H54 (cell line): ENCODE measurements at places on chromosomes 7 and 10.
A peak's percentile ranks its signal among the peaks of the same experiment; 100 is the strongest.

GRCh38 chr10:86312701-86313270 lies 53.8 kb downstream of the GRID1 start:
- no peak for DNase-seq

DNA sequence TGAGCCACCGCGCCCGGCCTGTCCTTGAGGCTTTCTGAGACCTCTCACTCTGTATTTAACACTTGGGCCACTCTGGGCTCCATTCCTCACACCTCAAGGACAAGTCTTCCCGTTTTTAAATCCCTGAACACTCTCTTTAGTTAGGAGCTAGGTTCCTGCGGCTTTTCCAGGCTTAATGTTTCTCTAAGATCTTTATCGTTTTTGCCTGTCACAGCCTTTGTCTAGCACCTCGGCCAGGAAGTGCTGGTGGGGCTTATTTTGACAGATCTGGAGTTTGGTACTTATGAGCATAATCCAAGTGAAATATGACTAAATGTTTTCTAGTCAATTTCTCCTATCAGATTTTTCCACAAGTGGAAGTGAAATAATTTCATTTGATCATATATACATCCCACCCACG lies 186.6 kb downstream of the DPY19L1 start:
- DNase-seq, result no peak

- DNase-seq, result no peak
Measured at GRCh38 chr7:127154958-127155357, 97.8 kb downstream of the GRM8 start.

- peak; percentile 44 for DNase-seq
Measured at GRCh38 chr10:22816298-22816653, 101.9 kb upstream of the PIP4K2A start.

- DNase-seq, result no peak
Measured at GRCh38 chr10:61623161-61623560, 39.6 kb upstream of the CABCOCO1 start.

GRCh38 chr10:118995739-118996138 lies 33.8 kb upstream of the NANOS1 start:
- DNase-seq, result no peak

GRCh38 chr7:25360451-25360850 lies 132.2 kb upstream of the NPVF start:
- DNase-seq, result no peak

DNA sequence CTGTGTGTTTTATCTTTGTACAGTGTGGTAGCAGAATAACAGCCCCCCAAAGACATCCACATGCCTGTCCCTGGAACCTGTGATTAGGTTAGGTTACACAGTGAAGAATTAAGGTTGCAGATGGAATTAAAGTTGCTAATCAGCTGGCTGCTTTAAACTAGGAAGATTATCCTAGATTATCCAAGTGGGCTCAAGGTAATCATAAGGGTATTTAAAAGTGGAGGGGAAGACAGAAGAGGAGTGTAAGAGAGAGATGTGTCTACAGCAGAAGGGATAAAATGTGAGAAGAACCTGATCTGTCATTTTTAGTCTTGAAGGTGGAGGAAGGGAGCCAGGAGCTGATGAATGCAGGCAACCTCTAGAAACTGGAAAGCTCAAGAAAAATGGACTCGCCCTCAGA lies 117.6 kb downstream of the ARHGAP22 start:
- DNase-seq, result no peak

- DNase-seq, result no peak
Measured at GRCh38 chr7:103988468-103989199, 824 bp downstream of the RELN start.

DNA sequence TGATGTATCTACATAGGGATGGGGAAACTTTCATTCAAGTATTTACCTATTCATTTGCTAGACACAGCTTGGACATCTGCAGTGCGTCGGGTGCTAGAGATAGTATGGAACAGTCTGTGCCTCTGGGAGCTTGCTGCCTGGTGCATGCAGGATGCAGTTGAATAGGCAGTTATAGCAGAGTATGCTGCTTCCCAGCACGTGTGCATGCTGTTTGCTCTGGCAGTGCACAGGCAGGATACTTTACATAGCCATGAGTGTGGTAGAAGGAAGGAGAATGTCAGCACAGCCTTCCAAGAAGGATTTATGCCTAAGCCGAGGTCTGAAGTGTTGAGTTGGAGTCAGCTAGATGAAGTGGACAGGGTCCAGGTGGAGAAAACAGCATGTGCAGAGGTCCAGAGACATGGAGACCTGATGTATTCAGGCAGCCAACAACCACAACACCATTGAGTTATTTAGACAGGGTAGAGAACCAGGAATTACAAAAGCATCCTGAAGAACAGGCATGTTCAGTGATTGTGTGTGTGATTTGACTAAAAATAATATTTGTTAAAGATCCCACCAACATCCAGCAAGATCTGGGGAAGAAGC lies 8.1 kb downstream of the MAP3K8 start:
- DNase-seq, result no peak

- DNase-seq, result no peak
Measured at GRCh38 chr10:11678074-11678793, 63.9 kb upstream of the ECHDC3 start.

DNA sequence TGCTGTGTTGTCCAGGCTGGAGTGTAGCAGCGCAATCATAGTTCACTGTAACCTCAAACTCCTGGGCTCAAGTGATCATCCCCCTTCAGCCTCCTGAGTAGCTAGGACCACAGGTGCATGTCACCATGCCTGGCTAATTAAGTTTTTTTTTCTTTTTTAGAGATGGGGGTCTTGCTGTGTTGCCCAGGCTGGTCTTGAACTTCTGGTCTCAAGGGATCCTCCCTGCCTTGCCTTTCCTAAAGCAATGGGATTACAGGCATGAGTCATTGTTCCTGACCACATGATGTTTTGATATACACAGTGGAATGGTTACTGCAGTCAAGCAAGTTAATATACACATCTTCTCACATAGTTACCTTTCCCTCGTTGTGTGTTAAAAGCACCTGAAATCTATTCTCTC lies 140.3 kb downstream of the GPR85 start:
- no peak for DNase-seq

DNA sequence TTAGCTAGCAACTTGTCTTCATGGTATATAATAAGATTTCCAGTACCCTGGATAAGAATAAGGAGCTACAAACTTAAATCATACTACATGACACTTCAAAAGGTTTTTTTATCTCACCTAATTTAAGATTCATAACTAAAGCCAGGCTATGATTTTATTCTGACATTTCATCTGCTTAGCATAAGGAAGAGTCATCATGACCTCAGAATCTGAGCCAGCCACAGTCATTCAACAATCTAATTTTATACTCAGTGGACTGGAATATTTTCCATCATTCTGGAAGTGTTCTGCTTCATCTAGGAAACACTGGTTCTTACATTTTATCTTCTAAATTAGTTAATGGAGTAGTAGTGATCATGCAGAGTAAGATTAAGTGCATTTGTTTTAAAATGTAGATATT lies 102.1 kb upstream of the KCND2 start:
- no peak for DNase-seq

- DNase-seq, result no peak
Measured at GRCh38 chr10:88849234-88849633, 2.4 kb downstream of the ANKRD22 start.

DNA sequence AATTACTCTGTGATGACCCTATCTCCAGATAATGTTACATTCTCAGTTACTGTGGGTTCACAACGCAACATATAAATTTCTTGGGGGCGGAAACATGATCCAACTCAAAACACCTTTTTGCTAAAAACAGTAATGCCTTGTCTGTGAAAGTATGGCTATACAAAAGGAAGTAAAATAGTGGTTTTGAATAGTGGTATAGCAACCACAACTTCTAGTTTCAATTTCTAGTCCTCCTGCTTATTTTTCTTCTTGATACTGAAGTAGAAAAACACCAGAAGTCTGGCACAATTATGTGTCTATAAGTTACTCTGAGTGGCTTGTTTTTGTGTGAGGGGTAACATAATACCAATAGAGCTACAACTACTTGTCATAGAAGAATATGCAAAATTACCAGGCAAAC lies 21.5 kb upstream of the ZNF800 start:
- DNase-seq, result no peak

- DNase-seq, result no peak
Measured at GRCh38 chr10:75650648-75651047, 219.2 kb downstream of the LRMDA start.

GRCh38 chr10:75658915-75659314 lies 227.5 kb downstream of the LRMDA start:
- no peak for DNase-seq

- DNase-seq, result no peak
Measured at GRCh38 chr7:99863847-99864440, 12.9 kb downstream of the OR2AE1 start.

GRCh38 chr10:63143987-63144386 lies 10.9 kb downstream of the NRBF2 start:
- DNase-seq, result no peak

GRCh38 chr7:100719523-100720278 lies 567 bp upstream of the EPO start:
- no peak for DNase-seq

- DNase-seq, result no peak
Measured at GRCh38 chr7:41046776-41047175, 656.1 kb downstream of the INHBA start.

GRCh38 chr7:95335093-95335492 lies 10.8 kb upstream of the PON1 start:
- DNase-seq, result peak; percentile 9

DNA sequence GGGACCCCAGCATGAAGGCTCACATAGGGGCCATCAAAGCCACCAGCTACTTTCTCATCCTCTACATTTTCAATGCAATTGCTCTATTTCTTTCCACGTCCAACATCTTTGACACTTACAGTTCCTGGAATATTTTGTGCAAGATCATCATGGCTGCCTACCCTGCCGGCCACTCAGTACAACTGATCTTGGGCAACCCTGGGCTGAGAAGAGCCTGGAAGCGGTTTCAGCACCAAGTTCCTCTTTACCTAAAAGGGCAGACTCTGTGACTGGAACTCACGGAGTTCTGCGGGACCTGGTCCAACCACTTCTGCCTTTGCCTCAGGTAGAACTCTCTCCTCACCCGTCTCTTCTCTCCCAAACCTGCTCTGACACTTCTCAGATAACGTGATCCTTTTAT lies 945 bp downstream of the TAS2R40 start:
- no peak for DNase-seq

DNA sequence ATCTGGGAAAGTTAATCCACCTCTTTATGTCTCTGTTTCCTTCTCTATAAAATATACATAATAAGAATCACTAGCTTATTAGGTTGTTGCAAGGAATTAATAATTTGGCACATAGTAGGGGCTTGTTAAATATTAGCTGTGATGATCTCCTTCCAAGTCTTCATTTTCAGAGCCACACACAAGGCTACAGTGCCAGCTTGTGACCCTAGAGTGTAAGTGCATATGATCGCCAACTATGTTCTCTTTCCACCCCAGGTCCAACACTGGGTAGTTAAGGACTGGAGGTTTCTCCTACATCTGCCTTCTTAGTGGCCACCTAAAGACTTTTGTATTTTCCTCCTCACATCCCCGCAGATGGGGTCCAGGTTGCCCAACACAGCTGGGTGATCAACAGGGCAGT lies 17.9 kb upstream of the ACSM6 start:
- DNase-seq, result no peak

DNA sequence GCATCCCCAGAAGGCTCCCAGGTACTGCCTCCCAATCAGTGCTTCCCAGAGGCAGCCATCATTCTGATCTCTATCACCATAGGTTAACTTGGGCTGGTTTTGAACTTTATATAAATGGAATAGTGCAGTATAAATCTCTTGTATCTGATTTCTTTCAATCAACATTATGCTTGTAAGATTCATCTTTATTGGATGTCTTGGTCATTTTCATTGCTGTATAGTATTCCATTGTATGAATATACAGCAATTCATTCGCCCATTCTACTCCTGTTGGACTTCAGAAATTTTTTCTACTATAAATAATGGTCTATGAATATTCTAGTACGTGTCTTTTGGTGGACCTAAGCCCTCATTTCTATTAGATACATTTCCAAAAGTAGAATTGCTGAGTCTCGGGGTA lies 16.1 kb upstream of the OGDHL start:
- DNase-seq, result no peak

DNA sequence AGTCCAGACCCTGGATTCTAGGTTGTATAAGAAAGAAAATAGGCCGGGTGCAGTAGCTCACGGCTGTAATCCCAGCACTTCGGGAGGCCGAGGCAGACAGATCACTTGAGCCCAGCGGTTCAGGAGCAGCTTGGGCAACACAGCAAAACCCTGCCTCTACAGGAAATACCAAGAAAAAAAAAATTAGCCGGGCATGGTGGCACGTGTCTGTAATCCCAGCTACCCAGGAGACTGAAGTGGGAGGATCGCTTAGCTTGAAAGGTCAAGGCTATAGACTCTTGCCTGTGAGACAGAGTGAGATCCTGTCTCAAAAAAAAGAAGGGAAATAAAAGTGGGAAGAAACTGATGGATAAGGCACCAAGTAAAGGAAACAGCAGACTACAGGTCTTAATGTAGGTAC lies 287.9 kb upstream of the KLF14 start:
- no peak for DNase-seq

- DNase-seq, result no peak
Measured at GRCh38 chr7:119472408-119473038, 800.5 kb upstream of the KCND2 start.

- peak; percentile 33 for DNase-seq
Measured at GRCh38 chr7:152341039-152341913, 94.5 kb downstream of the KMT2C start.

- no peak for DNase-seq
Measured at GRCh38 chr10:52308251-52309031, 5.6 kb upstream of the DKK1 start.

- DNase-seq, result no peak
Measured at GRCh38 chr7:128115336-128115820, 84.1 kb upstream of the LRRC4 start.

- DNase-seq, result no peak
Measured at GRCh38 chr7:19139706-19140327, 5.4 kb downstream of the FERD3L start.

GRCh38 chr7:11655642-11656041 lies 176.4 kb downstream of the THSD7A start:
- no peak for DNase-seq

GRCh38 chr7:102471791-102472125 lies 7.0 kb downstream of the POLR2J start:
- no peak for DNase-seq

GRCh38 chr7:5396542-5396941 lies 27.1 kb downstream of the TNRC18 start:
- no peak for DNase-seq

DNA sequence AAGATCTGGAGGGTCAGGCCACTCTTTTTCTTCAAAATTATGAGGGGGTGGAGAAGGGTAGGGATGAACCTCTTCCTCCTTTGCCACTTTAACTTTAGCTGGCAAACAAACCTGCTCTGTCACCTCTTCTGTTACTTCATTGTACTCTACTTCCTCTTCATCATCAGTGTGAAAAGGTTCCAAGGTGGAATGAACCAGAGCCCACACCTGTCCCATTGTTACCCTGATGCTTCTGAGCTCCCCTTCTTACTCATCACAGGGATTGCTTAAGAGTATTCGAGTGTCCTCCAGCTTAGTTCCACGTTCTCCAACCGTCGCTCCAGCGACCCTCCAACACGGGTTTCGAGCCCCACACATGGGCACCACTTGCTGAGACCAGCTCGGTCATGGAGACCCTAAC lies 5.2 kb downstream of the MRPS24 start:
- no peak for DNase-seq

GRCh38 chr7:94432281-94432670 lies 37.6 kb downstream of the COL1A2 start:
- no peak for DNase-seq
